Activated CD8-positive, alpha-beta memory T cell treated with anti-CD3 and anti-CD28 coated beads, Interleukin-2, amount 10 ng/mL, durations not matched to agents 7 days and 5 days (primary cell): ENCODE measurements at places on chromosomes 12 and 14.
A peak's percentile ranks its signal among the peaks of the same experiment; 100 is the strongest.

- no peak overlapping the region for H3K4me3 ChIP-seq
- no peaks in the 10 kb centered on the region for H3K4me1 ChIP-seq
- no peak overlapping the region for H3K27ac ChIP-seq
- no peaks in the 10 kb centered on the region for H3K27me3 ChIP-seq
- no peaks in the 10 kb centered on the region for H3K36me3 ChIP-seq
Observed at GRCh38 chr12:82627799-82628198, 58.9 kb upstream of the TMTC2 start.

DNA sequence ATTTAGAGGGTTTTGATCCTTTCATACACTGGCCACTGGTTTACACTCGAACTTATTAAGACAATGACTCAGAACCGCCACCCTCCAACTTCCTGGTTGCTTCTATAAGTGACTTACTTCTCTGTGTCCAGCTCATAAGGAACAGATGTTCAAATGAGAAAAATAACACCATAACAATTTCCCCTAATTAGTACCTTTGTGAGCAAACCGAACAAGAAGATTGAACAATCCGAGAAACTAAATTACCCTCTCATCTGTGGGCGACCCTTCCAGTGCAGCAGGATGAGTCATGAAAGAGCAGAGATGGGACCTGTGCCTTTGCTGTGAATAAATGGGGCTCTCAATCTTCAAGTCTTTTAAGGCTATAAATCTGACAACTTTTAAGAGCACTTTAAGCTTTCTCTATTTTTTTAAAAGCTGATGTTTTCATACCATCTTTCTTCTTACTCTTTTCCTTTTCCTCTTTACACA lies 146.8 kb upstream of the RASSF8 start:
- no peak overlapping the region for H3K27ac ChIP-seq
- no peaks in the 10 kb centered on the region for H3K36me3 ChIP-seq
- peaks cover 29% of the 10 kb centered on the region for H3K4me1 ChIP-seq
- DNase-seq, result peak; percentile 43
- peaks cover 3% of the 10 kb centered on the region for H3K27me3 ChIP-seq
- no peak overlapping the region for H3K4me3 ChIP-seq

GRCh38 chr12:72673853-72674252 lies 401.7 kb downstream of the TRHDE start:
- H3K27ac ChIP-seq, result no peak overlapping the region
- no peak overlapping the region for H3K4me3 ChIP-seq
- no peaks in the 10 kb centered on the region for H3K27me3 ChIP-seq
- H3K4me1 ChIP-seq, result no peaks in the 10 kb centered on the region

- no peak overlapping the region for H3K27ac ChIP-seq
- H3K4me1 ChIP-seq, result no peaks in the 10 kb centered on the region
- no peaks in the 10 kb centered on the region for H3K36me3 ChIP-seq
- no peak for DNase-seq
- H3K27me3 ChIP-seq, result peaks cover 6% of the 10 kb centered on the region
- no peak overlapping the region for H3K4me3 ChIP-seq
Observed at GRCh38 chr12:126193190-126193589, 1128.0 kb downstream of the AACS start.

- H3K4me1 ChIP-seq, result no peaks in the 10 kb centered on the region
- no peak for DNase-seq
- no peaks in the 10 kb centered on the region for H3K27me3 ChIP-seq
- no peak overlapping the region for H3K27ac ChIP-seq
Observed at GRCh38 chr14:44170101-44170500, 337.0 kb downstream of the FSCB start.

GRCh38 chr12:11577658-11578260 lies 71.7 kb upstream of the ETV6 start:
- H3K4me3 ChIP-seq, result no peak overlapping the region
- peaks cover 5% of the 10 kb centered on the region for H3K36me3 ChIP-seq
- peaks cover 12% of the 10 kb centered on the region for H3K27me3 ChIP-seq
- H3K4me1 ChIP-seq, result peaks cover 9% of the 10 kb centered on the region

GRCh38 chr14:81710232-81710845 lies 176.7 kb upstream of the SEL1L start:
- no peak overlapping the region for H3K4me3 ChIP-seq
- H3K36me3 ChIP-seq, result no peaks in the 10 kb centered on the region
- H3K27ac ChIP-seq, result no peak overlapping the region
- no peaks in the 10 kb centered on the region for H3K27me3 ChIP-seq
- H3K4me1 ChIP-seq, result no peaks in the 10 kb centered on the region

GRCh38 chr12:55743406-55744339 lies 751 bp downstream of the GDF11 start:
- peaks cover 8% of the 10 kb centered on the region for H3K27me3 ChIP-seq
- H3K4me3 ChIP-seq, result peak overlapping the region; percentile 84
- peak; percentile 72 for DNase-seq
- H3K4me1 ChIP-seq, result peaks cover 31% of the 10 kb centered on the region
- peaks cover 6% of the 10 kb centered on the region for H3K36me3 ChIP-seq

GRCh38 chr12:66187036-66187435 lies 2.0 kb upstream of the IRAK3 start:
- peaks cover 8% of the 10 kb centered on the region for H3K4me1 ChIP-seq
- H3K4me3 ChIP-seq, result no peak overlapping the region
- H3K27ac ChIP-seq, result no peak overlapping the region
- H3K27me3 ChIP-seq, result peaks cover 65% of the 10 kb centered on the region
- no peak for DNase-seq

- no peak overlapping the region for H3K27ac ChIP-seq
- peaks cover 3% of the 10 kb centered on the region for H3K36me3 ChIP-seq
- no peaks in the 10 kb centered on the region for H3K27me3 ChIP-seq
- H3K4me3 ChIP-seq, result no peak overlapping the region
- no peak for DNase-seq
Observed at GRCh38 chr14:39372656-39373055, 59.6 kb downstream of the FBXO33 start.

GRCh38 chr12:75259143-75259542 lies 49.5 kb upstream of the KCNC2 start:
- H3K27me3 ChIP-seq, result no peaks in the 10 kb centered on the region
- no peak overlapping the region for H3K4me3 ChIP-seq
- DNase-seq, result no peak
- H3K27ac ChIP-seq, result no peak overlapping the region
- peaks cover 4% of the 10 kb centered on the region for H3K4me1 ChIP-seq

DNA sequence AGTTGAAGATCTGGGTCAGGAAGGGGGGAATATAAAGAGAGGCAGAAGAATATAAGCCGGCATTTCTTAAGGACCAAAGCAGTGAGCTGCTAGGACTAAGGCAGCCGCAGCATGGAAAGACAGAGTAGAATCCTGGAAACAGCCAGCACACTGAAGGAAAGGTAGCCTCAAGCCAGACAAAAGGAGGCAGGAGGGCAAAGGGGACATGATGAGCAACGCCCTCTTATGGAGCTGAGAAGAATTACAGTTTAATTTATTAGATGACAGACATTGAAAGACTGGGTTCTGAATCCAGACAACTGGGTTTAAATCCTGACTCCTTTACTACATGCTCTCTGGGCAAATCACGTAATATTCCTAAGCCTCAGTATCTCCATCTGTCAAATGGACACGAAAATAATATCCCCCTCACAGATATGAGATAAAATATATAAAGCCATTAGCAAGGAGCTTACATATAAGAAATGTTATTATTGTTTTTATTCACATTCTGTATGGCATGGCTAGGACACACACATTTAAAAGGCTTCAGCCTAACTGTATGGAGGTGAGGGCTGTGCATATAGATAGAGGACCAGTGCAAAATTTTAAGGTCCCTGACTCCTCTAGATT lies 8.1 kb upstream of the PCED1B start:
- H3K27ac ChIP-seq, result no peak overlapping the region
- DNase-seq, result no peak
- no peak overlapping the region for H3K4me3 ChIP-seq
- peaks cover 11% of the 10 kb centered on the region for H3K4me1 ChIP-seq

DNA sequence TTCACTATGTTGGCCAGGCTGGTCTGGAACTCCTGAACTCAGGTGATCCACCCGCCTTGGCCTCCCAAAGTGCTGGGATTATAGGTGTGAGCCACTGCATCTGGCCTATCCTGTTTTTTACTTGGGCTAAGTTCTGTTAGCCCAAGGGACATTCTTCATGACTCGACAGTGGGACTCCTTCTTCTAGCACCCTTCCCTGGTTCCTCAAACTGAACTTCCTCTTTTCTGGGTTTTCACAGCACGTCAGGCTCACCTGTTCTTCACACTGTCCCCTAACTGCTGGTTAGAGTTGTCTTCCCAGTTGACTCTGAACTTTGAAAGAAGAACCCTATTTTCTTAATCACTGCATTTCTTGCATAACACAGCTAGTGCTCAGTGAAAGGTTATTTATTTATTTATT lies 22.5 kb downstream of the CABP1 start:
- H3K4me1 ChIP-seq, result no peaks in the 10 kb centered on the region
- H3K36me3 ChIP-seq, result no peaks in the 10 kb centered on the region
- H3K27ac ChIP-seq, result no peak overlapping the region
- peaks cover 2% of the 10 kb centered on the region for H3K27me3 ChIP-seq
- no peak overlapping the region for H3K4me3 ChIP-seq

DNA sequence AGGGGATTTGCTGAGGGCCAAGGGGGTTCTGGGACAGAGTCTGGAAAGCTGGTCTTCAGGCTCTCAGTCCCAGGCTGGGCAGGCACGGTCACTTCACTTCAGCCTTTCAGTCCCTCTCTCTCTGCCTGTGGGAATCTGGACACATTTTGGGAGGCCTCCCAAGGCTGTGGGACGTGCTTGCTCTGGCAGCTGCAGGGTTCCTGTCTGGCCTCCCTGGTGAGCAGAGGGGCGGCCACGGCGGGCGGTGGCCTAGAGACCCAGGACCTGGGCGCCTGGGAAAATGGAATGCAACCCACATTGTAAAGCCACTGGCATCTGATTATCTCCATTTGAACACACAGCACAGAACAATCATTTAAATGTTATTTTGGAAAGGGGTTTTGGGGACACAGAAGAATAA lies 10.1 kb upstream of the ALDH2 start:
- H3K4me3 ChIP-seq, result no peak overlapping the region
- no peaks in the 10 kb centered on the region for H3K36me3 ChIP-seq
- no peak overlapping the region for H3K27ac ChIP-seq
- peaks cover 29% of the 10 kb centered on the region for H3K4me1 ChIP-seq

GRCh38 chr12:1880876-1881275 lies 37.6 kb downstream of the CACNA2D4 start:
- H3K36me3 ChIP-seq, result no peaks in the 10 kb centered on the region
- no peaks in the 10 kb centered on the region for H3K4me1 ChIP-seq
- no peak overlapping the region for H3K27ac ChIP-seq

- H3K27me3 ChIP-seq, result no peaks in the 10 kb centered on the region
- H3K4me1 ChIP-seq, result peaks cover 8% of the 10 kb centered on the region
- H3K36me3 ChIP-seq, result no peaks in the 10 kb centered on the region
Observed at GRCh38 chr14:90567191-90567590, 170.4 kb downstream of the CALM1 start.

GRCh38 chr14:99395909-99396530 lies 84.6 kb downstream of the SETD3 start:
- H3K27ac ChIP-seq, result peak overlapping the region; percentile 63
- H3K36me3 ChIP-seq, result peaks cover 28% of the 10 kb centered on the region
- H3K27me3 ChIP-seq, result no peaks in the 10 kb centered on the region

GRCh38 chr14:62983821-62984220 lies 61.4 kb downstream of the KCNH5 start:
- no peak overlapping the region for H3K4me3 ChIP-seq
- no peaks in the 10 kb centered on the region for H3K4me1 ChIP-seq
- no peaks in the 10 kb centered on the region for H3K36me3 ChIP-seq
- no peaks in the 10 kb centered on the region for H3K27me3 ChIP-seq
- no peak overlapping the region for H3K27ac ChIP-seq

- no peaks in the 10 kb centered on the region for H3K4me1 ChIP-seq
- H3K27me3 ChIP-seq, result no peaks in the 10 kb centered on the region
- DNase-seq, result no peak
Observed at GRCh38 chr12:82383930-82384552, 25.7 kb downstream of the METTL25 start.

DNA sequence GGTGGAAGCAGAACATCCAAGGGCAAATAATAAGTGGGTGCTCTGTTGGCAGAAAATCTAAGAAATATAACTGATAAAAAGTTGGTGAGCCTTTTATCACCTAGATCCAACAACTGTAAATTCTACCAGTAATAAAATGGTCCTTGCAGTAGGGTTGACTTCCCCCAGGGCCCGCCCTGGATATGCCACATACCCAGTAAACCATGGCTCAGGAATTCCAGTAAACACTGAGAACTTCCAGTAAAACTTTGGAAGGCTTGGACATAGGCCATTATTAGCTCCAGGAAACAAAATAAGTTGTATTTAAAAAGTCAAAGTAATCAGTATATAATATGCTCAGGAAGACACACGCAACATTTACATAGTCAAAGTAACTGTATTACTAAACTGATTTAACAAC lies 402.2 kb downstream of the BCAT1 start:
- DNase-seq, result no peak
- no peaks in the 10 kb centered on the region for H3K27me3 ChIP-seq
- no peaks in the 10 kb centered on the region for H3K4me1 ChIP-seq
- H3K27ac ChIP-seq, result no peak overlapping the region
- no peak overlapping the region for H3K4me3 ChIP-seq

DNA sequence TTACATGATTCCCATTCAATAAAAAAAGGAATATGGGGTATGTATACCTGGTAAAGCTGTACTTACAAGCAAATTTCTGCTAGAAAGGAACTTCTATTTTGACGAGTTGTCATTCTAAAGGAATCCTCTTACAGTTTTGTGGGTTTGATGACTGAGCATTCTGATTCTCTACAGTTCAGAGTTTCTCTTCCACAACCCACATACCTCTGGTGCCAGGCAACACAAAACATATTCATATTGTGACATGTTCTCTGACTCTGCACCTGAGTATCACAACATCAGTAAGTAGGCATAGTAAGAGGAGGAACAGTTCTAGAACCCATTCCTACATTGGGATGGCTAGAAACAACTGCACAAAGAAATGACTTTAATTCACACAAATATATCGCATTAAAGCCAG lies 636.6 kb downstream of the MED13L start:
- no peak for DNase-seq
- no peak overlapping the region for H3K4me3 ChIP-seq
- no peaks in the 10 kb centered on the region for H3K4me1 ChIP-seq
- H3K27me3 ChIP-seq, result no peaks in the 10 kb centered on the region

DNA sequence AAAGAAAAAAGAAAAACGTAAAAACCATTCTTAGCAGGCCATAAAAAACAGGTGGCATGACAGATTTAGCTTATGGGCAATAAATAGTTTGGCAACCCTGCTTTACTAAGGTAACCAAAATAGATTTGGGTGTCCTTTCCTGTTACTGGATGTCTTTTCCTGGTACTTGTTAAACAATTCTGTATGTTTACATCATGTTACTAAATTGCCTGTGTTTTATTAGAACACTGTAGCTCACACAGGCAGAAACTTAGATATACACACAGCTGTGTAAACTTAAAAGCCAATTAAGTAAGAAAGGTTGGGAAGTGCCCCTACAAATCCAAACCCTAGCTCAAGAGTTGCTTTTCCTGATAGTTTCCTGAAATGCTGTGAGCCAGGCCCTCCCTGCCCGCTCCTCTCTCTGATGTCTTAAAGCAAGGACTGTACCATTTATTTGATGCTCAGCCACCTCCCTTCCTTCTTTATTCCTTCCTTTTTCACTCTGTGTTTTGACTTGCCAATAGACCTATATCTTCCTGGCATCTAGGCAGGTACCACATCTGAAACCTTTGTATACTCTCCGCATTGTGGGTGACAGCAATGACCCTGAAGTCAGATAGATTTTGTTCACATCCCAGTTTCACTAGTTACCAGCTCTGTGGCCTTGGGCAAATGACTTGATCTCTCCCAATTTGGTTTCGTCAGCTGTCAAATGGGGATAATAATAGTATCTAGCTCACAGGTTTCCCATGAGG lies 3.7 kb upstream of the CAMKK2 start:
- H3K36me3 ChIP-seq, result no peaks in the 10 kb centered on the region
- DNase-seq, result no peak
- peaks cover 20% of the 10 kb centered on the region for H3K4me1 ChIP-seq
- H3K4me3 ChIP-seq, result no peak overlapping the region
- no peak overlapping the region for H3K27ac ChIP-seq
- no peaks in the 10 kb centered on the region for H3K27me3 ChIP-seq

GRCh38 chr12:9745199-9745598 lies 12.3 kb upstream of the CLECL1 start:
- DNase-seq, result no peak
- H3K4me1 ChIP-seq, result peaks cover 57% of the 10 kb centered on the region
- H3K27ac ChIP-seq, result no peak overlapping the region
- H3K4me3 ChIP-seq, result no peak overlapping the region
